Stimulated activated CD4-positive, alpha-beta T cell treated with anti-CD3 and anti-CD28 coated beads, Interleukin-15, amount 100 ng/mL, for 1 hour (primary cell): ENCODE measurements at places on chromosomes 16 and 17.

DNA sequence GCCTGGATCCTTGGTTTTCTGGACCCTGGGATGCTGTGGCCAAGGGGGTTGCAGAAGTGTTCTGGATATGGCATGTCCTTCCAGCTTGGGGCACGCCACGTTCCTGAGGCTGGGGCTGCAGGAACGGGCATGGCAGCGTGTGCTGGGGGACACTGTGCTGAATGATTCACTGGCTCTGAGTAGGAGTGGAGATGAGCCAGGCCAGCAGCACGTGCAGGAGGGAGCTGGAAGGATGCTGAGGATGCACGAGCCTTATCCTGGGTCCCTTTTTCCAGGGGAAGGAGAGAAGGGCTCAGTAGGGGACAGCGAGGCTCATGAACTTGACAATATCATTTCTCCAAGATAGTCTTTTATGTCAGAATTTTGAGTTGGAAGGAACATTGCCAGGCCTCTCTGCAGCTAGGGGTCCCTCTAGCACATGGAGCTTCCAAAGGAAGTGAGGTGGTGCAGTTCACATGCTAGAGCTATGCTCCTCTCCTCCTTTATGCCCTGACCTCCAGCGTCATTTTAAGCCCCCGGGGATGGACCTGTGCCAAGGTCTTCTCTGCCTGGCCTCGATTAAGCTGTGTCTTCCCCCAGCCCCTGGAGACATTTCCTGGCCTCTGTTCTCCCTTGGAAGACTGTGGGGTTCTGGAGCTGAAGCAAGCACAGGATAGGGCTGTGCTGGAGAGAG is 125.9 kb downstream of the OR1D5 start:
- no peak for DNase-seq

DNA sequence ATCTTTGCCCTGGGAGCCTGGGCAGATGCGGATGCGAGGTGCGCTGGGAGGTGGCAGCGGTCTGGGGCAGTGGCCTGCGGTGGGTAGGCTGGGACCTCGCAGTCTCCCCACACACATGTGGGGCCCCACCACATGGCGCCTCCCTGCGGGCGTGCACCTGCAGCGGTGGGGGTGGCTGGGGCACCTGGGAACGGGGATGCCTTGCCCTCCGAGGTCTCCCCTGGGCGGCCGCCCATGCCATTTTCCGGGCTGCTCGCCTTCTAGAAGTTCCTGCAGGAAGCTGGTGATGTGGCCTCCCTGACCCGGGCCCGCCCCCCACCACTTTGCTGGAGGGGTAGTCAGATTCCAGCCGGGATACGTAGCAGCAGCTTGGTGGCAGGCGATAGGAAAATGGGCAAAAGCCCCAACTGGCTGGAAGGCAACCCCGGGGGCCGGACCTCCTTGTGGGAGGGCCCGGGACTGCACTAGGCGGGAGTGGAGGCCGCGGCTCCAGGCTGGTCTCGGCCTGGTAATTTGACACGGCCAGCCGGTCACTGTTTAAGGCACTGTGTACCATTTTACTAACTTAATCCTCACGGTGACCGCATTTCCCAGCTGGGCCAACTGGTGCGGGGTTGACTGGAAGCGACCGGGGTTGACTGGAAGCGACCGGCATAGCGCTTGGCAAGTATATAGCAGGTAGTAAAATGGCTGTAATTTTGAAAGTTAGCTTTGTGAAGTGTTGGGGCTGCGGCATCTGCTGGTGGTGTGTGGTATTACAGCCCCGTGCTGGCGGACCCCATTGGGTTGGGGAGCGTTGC is 38.5 kb downstream of the IGF2BP1 start:
- DNase-seq: no peak

- no peak for DNase-seq
Measured at GRCh38 chr16:85046931-85047866, 19.6 kb downstream of the KIAA0513 start.

DNA sequence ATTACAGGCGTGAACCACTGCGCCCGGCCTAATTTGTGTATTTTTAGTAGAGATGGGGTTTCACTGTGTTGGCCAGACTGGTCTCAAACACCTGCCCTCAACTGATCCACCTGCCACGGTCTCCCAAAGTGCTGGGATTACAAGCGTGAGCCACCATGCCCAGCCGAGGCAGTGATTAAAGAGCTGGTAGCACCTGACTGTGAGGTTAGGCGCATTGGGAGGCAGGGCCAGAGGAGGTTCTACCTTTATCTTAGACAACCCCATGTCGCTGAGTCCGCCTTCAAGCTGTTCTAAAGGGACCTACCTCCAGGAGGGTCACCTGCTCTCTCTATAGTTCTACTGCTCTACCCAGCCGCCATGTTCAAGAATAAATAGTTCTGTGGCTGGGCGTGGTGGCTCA is 8.1 kb downstream of the RSL1D1 start:
- DNase-seq: no peak

GRCh38 chr17:72432881-72433280 is 312.1 kb downstream of the SOX9 start:
- DNase-seq: no peak

- no peak for DNase-seq
Measured at GRCh38 chr16:854808-855410, 54.4 kb upstream of the GNG13 start.

DNA sequence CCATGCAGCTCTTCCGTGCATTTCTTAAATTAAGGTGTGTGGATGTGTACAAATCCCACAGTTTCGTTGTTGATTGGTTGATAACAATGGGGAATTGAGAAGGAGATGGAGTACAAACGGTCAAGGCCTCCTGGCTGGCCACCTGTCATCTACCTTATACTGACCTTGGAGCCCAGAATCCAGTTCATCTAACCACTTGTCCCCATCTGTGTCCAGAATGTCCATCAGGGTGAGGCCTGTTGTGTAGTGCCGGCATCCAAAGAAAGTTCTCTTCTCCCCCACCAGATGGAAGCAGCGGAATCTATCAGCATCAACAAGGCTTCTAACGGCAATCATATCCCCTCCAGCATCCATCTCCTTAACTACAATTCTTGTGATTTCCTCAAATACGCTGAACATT is 1.5 kb downstream of the GSDMB start:
- no peak for DNase-seq

DNA sequence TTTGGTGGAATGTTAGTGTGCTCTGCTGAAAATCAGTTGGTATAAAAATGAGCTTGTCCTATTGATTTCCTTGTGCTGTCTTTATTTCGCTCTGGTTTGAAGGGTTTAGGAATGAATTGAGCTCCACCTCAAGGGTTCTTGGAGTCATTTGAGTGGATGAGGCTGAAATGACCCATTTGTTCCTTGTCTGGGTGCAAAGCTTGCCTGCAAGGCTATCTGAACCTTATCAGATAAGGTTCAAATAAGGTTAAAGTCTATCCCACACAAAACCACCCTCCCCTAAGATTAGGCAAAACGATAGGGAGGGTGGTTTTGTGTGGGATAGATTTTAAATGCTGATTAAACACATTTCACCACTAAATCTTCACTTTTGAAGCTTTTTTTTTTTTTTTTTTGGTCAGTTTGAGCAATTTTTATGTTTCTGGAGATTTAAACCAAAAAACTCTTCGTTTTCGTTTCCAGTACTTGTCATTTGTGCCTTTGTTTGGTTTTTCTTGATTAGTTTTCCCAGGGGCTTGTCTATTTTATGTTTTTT is 62.7 kb downstream of the ARHGAP44 start:
- no peak for DNase-seq

- no peak for DNase-seq
Measured at GRCh38 chr16:19837984-19838707, 46.5 kb downstream of the GPRC5B start.

DNA sequence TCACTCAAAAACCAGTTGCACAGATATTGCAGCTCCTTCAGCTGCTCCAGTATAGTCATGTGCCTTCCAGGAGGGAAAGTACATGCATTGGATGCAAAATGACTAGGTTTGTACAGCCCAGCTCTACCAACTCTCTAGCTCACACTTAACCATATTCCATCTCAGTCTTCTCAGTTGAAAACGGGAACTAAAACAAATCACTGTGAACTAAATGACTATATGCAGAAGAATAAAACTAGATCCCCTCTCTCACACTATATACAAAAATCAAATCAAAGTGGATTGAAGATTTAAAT is 24.9 kb downstream of the DCUN1D3 start:
- DNase-seq: no peak

- DNase-seq: no peak
Measured at GRCh38 chr16:22683730-22684573, 130.0 kb upstream of the HS3ST2 start.

DNA sequence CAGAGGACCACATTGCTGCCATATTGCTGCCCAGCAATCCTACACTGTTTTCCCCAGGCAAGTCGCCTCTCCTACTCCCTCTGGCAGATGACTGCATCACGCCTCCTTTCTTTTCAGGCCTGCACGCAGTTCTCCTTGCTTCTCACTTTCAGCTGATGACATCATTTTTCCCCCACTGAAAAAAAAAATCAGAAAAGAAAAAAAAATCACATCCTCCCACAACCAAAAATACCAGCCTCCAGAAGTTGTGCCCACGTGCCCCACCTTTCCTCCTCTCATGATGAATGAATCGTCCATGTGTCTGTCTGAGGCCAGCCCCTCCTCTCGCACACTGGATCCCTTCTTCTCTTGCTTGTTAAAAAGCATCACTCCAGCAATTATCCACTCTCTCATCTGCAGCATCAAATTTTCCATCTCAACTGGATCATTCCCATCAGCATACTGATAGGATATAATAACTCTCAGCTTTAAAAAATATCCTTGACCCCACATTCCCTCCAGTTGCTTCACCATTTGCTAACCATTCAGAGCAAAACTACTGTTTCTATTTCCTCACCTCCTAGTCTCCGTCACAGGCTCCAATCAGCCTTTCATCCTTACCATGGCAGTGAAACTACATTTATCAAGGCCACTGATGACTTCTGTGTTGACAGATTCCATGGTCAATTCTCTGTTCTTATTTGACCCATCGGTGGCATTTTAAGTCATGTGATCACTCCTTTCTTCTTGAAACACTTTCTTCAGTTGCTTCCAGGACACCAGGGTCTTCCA is 30.1 kb upstream of the DYNLL2 start:
- no peak for DNase-seq

GRCh38 chr17:35943537-35943936 is at the start of gene LYZL6:
Gene LYZL6 (minus strand): TSS chr17:35943713. CDS start chr17:35939356, 4,357 bp downstream.
- DNase-seq: no peak

- no peak for DNase-seq
Measured at GRCh38 chr17:2214047-2214928, 89.3 kb downstream of the SMG6 start.

DNA sequence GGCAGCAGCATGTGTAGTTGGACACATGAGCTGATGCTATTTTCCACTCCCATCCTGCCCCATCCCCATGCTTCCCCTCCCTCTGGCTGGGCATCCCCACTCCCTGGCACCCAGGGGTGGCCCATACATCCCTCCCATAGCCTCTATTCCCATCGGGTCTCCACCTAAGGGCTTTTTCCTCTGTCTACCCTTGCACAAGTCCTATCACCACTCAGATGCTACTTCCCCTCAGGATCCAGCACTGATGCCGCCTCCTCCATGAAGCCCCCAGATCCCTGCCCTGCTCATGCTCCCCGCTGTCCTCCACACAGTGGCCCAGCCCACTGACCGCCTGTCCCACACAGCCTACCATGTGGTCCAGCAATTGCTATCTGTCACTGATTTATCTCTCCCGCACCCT is 15.8 kb downstream of the TRPV1 start:
- no peak for DNase-seq

- no peak for DNase-seq
Measured at GRCh38 chr17:79141578-79142355, 67.1 kb downstream of the ENGASE start.

GRCh38 chr17:22410136-22410535 is 717.8 kb downstream of the KCNJ18 start:
- no peak for DNase-seq

DNA sequence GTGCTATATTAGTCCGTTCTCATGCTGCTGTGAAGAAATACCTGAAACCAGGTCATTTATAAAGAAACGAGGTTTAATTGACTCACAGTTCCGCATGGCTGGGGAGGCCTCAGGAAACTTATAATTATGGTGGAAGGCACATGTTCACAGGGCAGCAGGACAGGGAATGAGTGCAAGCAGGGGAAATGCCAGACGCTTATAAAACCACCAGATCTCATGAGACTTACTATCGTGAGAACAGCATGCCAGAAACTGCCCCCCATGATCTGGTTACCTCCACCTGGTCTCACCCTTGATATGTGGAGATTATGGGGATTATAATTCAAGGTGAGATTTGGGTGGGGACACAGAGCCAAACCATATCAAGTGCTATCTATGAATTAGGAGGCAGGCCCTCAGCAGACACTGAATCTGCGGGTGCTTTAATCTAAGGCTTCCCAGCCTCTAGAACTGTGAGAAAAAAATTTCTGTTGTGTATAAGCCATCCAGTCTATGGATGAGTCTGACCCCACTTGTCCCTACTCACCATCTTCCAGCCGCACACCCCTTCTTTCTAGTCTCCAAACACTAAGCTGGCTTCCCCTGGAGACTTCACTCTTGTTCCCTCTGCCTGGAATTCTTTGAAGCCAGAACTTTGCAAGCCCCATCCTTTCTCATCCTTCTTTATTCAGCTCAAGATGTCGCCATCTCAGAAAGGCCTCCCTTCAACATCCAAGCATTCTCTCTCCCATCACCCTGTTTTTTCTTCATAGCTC is 772 bp upstream of the NUP93 start:
- no peak for DNase-seq

GRCh38 chr17:48754500-48755261 is 26.1 kb upstream of the HOXB13 start:
- DNase-seq: no peak

DNA sequence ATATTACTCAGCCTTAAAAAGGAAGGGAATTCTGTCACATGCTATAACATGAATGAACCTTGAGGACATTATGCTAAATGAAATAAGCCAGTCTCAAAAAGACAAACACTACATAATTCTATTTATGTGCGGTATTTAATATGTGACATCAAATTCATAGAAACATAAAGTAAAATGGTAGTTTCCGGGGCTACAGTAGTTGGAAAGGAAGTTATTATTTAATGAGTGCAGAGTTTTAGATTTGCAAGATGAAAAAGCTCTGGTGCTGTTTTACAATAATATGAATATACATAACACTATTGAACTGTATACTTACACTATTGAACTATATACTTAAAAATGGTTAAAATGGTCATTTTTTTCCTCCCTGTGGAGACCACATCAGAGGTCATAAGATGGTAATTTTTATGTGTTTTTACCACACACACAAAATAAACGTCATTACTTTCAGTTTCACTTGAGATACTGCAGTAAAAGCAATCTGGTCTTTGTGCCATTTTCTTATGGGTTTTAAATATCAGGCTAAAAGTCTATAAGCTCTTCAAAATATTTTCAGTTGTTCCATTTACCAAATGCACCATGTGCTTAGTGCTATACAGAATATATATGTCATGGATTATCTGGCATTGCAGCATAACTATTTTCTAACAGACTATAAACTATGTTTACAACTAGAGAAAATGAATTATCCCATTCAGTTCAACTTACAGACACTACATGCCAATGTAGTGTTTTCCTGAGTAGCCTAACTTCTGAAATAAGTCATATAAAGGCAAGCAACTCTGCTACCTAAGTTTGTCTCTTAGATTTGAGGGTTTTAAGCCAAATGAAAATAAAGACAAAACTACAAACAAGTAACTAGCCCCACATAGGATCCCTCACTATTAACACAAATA is 90.9 kb downstream of the SPAG9 start:
- DNase-seq: no peak

GRCh38 chr17:75270218-75270965 is 639 bp downstream of the MIF4GD start:
- DNase-seq: peak; percentile 35

- no peak for DNase-seq
Measured at GRCh38 chr17:77248216-77249114, 107.7 kb downstream of the SEC14L1 start.
